ENCODE measurements at places on chromosomes 7 and 10.

DNA sequence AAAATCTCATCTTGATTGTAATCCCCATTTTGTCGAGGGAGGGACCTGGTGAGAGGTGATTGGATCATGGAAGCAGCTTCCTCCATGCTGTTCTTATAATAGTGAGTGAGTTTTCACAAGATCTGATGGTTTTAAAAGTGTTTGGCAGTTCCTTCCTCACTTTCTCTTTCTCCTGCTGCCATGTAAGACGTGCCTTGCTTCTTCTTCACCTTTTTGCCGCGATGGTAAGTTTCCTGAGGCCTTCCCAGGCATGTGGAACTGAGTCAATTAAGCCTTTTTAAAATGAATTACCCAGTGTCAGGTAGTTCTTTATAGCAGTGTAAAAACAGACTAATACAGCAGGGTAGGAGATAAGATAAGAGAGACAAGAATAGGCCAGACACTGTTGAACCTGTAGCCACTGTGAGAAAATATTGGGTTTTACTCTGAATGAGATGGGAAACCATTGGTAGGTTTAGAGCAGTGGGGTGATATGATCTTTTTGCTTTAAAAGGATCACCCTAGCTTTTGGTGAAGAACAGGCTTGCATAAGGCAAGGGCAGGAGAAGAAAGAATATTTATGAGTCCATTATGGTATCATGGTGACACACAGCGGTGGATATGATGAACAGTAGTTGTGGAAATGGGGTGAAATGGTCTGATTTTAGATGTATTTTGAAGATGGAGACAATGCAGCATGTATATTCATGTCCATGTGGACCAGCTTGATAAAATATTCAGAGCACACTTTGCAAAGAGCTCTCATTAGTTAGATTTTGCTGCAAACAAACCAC, 11.5 kb downstream of the OR6B1 start:
- DNase-seq = peak; percentile 63

- DNase-seq = no peak
Measured at GRCh38 chr7:19110776-19111175, 6.7 kb downstream of the TWIST1 start.

GRCh38 chr10:51117053-51117660, 42.9 kb downstream of the PRKG1 start:
- peak; percentile 52 for DNase-seq

- DNase-seq = peak; percentile 88
Measured at GRCh38 chr7:43535810-43536585, 46.9 kb upstream of the STK17A start.

DNA sequence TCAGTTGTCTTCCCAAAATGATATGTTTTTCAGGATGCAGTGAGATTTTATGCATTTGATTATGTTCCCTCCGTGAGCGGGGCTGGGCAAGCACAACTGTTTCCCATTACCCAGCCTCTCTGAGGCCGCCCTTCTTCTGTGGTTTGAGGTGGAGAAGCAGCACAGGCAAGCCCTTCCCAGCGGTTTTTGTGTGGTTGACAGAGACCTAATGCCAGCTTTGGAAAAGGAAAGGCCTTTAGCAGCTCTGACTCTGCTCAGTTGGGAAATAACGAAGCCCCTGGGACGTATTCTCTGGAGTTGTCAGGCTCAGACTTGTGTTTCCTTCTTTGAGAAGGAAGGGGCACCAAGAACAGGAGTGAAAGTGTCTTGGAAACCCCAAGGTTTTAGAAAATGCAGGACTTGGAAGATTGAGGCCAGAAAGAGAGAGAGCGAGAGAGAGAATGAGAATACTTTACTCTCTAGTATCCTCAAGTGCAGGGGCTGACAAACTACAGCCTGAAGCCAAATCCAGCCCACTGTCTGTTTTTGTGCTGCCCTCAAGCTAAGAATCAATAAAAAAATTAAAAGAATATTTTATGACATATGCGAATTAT, 20.6 kb upstream of the PDCD4 start:
- no peak for DNase-seq

GRCh38 chr10:5812283-5813090, 747 bp downstream of the GDI2 start:
- peak; percentile 43 for DNase-seq

- DNase-seq = peak; percentile 30
Measured at GRCh38 chr7:23004247-23004520, 9.7 kb downstream of the HYCC1 start.

- DNase-seq = no peak
Measured at GRCh38 chr10:78539247-78539766, 505.6 kb downstream of the RPS24 start.

- DNase-seq = no peak
Measured at GRCh38 chr10:121073728-121074127, 222.6 kb downstream of the WDR11 start.

DNA sequence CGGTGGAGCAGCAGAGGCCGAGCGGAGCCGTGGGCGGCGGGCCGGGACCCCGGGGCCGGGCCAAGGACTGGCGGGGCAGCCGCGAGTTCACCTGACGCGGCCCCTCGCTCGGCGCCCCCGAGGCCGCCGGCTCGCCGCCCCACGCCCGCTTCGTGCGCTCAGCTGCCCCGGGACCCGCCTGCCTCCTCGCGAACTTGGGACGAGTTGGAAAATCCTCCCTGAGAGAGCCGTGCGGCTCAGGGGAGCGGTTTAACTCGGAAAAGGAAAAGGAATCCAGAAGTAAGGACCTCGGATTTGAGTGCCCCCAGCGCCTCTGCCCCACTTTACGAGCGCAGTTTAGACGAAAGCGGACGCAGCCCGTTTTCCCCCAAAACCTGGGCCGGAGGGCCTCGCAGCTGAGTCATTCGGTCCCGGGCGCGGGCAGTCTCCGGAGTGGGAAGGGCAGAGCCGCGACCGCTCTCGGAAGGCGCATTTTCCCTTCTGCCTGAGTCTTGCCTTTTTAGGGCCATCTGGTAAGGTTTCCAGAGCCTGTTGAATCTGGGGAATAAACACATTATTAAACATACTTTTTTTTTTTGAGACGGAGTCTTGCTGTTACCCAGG, 744 bp downstream of the CREM start:
- peak; percentile 65 for DNase-seq

- DNase-seq = no peak
Measured at GRCh38 chr10:15150563-15150962, 17.9 kb downstream of the NMT2 start.

- no peak for DNase-seq
Measured at GRCh38 chr10:3036155-3037021, 31.0 kb upstream of the PFKP start.

- DNase-seq = peak; percentile 85
Measured at GRCh38 chr10:109593682-109594081, 329.6 kb downstream of the XPNPEP1 start.

DNA sequence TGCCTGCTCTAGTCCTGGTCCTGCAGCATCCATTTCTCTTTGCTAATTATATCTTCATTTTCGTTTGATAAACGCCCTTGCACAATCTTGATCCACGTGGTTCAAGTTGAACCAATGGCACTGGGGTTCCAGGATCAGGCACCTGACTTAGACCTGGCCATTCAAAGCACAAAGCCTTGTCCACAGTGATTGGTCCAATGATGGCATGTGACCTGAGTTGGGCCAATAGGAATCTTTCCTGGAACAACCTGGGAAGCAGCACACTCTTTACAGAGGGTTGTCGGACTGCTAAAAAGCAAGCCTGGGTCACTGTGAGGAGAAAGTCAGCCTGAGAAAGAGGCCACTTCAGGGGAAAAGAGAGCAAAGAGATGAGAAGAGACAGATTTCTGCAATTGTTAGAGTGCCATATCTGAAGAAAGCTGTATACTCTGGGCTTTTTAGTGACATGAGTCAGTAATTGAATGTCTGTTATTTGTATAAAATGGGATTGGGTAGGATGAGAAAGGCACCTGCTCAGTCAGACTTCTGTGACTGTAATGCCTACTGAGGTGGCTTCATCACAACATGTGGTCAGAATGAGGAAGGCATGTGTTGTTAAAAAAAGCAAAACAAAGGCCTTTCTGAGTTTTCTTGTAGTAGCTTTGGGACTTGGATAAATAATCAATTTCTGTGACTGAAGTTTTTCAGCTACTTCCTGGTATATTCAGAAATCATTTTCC, 4.4 kb upstream of the STEAP4 start:
- DNase-seq = no peak

DNA sequence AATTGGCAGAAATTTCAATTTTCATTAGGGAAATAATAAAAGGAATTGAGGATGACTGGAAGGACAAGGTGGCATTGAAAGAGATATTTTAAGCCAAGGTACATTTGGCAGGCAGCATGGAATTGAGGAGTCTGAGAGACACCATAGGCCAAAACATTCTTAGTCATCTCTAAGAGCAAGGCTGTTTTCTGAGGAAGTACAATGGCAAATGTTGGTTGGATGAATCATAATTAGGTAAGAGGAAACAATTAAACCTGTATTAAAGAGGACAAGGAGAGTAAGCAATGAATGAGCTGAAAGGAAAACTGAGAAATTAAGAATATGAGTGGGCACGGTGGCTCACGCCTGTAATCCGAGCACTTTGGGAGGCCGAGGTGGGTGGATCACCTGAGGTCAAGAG, 86.3 kb downstream of the MRPL32 start:
- DNase-seq = no peak

DNA sequence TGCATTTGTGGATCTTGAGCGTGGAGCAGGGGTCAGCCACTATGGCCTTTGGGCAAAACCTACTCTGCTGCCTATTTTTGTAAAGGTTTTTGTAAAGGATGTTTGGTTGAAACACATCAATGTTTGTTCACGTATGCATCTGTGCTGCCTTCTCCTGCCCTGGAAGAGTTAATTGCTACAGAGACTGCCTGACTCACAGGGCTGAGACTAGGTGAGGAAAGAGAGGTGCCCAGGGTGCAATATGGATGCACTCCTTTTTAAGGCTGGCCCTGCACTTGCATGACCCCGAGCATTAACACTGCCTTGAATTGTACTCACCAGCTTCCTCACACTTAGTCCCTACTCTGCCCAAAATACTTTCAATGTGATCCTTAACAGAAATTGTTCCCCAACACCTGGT, 20.9 kb upstream of the NAMPT start:
- DNase-seq = no peak

DNA sequence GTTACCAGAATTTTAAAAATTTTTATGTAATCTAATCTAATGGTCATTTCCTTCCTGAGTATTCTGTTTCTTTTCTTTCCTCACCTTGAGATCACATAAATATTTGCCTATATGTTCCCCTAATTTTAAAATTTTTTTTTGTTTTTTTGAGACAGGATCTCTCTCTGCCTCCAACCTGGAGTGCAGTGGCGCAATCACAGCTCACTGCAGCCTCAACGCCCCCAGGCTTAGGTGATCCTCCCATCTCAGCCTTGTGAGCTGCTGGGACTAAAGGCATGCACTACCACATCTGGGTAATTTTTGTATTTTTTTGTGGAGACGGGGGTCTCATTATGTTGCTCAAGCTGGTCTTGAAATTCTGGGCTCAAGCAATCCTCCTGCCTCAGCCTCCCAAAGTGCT, 4.1 kb upstream of the PROSER2 start:
- DNase-seq = no peak

- DNase-seq = no peak
Measured at GRCh38 chr10:78688901-78689583, 379.7 kb upstream of the ZMIZ1 start.

GRCh38 chr10:21528236-21529031, 3.0 kb upstream of the SKIDA1 start:
- peak; percentile 21 for DNase-seq

GRCh38 chr10:71648254-71648932, 71.2 kb downstream of the C10orf105 start:
- no peak for DNase-seq

- DNase-seq = no peak
Measured at GRCh38 chr10:34895977-34896376, 80.9 kb upstream of the PARD3 start.

- no peak for DNase-seq
Measured at GRCh38 chr7:9761224-9761623, 1212.4 kb upstream of the PHF14 start.

- no peak for DNase-seq
Measured at GRCh38 chr7:142896151-142896550, 10.6 kb upstream of the TRPV6 start.
